ENCODE measurements at places on chromosomes 7 and 10.

DNA sequence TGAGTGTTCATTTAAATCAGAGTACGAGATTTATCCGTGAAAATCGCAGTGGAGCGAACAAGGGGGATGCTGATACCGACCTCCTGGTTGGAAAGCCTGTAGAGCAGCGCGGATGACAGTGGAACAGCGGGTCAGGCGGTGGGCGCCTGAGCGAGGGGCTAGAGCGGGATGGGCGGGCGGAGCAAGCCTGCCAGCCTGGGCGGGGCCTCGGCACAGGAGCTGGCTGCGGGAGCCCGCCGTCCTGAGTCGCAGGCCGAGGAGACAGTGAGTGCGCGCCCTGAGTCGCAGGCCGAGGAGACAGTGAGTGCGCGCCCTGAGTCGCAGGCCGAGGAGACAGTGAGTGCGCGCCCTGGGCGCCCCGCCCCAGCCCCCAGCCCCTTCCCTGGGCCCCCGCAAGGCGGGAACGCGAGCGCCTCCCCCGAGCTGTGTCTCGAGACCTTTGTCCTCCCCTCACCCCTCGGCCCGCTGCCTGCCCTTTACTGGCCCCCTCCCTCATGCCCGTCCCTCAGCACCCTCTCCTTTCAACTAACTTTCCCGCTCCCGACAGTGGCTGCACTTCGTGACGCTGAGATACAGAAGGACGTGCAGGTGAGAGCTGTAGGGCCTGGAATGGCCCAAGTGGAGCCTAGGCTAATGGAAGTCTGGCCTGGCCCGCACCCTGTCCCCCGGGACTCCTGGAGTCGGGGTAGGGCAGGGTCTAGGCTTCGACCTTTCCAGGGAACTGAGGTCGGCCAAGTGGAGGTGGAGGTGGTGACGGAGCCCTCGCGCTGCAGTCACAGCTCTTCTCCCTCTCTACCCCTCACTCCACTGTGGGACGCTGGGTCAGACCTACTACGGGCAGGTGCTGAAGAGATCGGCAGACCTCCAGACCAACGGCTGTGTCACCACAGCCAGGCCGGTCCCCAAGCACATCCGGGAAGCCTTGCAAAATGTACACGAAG lies at the start of gene AS3MT:
TSS of gene AS3MT (plus strand) at position 213 of the 941 bp plus-strand sequence. CDS start at position 336, 123 bp downstream.
- peak; percentile 92 for DNase-seq

GRCh38 chr7:39526666-39527065 lies 39.5 kb upstream of the YAE1 start:
- DNase-seq = no peak

- no peak for DNase-seq
These were observed 12.7 kb downstream of the CNTNAP2 start for GRCh38 chr7:146129296-146129695.

DNA sequence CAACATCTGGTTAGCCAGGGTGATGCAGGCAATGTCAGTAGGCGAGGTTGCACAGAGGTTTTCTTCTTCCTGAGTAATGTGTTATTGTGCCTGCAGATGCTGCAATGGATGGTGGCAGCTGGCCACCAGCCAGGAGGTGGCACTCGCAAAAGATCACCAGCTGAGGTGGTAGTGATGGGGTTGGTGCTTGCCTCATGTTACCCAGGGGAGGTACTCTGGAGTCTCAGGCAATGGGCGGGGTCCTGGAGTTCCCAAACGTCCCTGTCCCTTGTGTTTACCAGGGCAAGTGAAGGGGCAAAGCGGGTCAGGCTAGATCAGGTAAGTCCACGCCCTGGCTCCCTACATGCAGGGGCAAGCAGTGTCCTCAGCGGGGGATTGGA lies 21.1 kb downstream of the CLRN3 start:
- no peak for DNase-seq

DNA sequence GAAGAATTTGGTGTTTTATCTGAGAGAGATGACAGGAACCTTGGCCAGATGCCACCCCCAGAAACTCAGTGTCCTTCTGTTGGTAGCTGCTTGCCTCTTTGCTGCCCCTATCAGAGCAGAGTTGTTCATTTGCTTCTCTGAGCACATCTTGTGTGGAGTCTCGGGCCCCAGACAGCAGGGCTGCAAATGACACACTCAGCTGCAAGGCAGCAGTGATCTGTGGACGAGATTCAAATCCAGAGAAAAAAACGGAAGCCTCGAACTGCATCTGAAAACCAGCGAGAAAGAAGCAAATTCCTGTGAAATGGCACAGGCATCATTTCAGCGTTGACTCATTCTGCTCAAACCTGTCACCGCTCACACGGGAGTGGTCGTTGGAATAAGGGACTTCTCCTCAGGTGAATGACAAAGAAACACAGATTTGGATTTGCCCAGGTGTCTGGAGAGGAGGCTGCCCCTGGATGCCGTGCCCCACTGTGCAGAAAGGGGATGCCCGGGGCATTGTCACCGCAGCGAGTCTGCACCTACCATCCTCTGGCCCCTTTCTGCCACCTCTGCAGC lies 144.7 kb downstream of the PFKFB3 start:
- DNase-seq = peak; percentile 58

GRCh38 chr7:84102213-84102612 lies 92.4 kb downstream of the SEMA3A start:
- DNase-seq = no peak

DNA sequence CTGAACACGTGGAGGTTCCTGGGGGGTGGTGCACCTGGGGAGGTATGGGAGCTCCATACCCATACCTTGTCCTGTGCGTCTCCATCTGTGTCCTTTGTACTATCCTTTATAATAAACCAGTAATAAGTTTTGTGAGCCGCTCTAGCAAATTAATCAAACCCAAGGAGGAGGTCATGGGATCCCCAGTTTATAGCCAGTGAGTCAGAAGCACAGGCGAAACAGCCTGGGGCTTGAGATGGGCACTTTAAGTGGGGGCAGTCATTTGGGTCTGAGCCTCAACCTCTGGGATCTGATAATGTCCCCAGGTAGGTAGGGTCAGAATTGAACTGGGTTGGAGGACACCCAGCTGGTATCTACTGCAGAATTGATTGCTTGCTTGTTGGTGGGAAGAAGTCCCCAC lies 16.9 kb downstream of the SNX10 start:
- no peak for DNase-seq

- DNase-seq = no peak
These were observed 55.9 kb downstream of the ITIH5 start for GRCh38 chr10:7610651-7611389.

DNA sequence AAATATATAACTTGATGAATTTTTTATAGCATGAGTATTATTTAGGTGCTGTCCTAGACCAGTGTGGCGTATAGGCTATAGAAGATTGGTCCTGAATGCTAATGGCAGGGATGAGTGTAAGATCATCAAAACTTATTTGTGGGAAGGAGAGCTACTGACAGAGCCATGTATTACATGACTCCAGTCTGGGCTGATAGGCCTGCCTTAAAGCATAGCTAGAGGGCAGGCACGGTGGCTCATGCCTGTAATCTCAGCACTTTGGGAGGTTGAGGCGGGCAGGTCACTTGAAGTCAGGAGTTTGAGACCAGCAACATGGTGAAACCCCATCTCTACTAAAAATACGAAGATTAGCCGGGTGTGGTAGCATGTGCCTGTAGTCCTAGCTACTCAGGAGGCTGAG lies 198.1 kb upstream of the KLF14 start:
- DNase-seq = no peak

DNA sequence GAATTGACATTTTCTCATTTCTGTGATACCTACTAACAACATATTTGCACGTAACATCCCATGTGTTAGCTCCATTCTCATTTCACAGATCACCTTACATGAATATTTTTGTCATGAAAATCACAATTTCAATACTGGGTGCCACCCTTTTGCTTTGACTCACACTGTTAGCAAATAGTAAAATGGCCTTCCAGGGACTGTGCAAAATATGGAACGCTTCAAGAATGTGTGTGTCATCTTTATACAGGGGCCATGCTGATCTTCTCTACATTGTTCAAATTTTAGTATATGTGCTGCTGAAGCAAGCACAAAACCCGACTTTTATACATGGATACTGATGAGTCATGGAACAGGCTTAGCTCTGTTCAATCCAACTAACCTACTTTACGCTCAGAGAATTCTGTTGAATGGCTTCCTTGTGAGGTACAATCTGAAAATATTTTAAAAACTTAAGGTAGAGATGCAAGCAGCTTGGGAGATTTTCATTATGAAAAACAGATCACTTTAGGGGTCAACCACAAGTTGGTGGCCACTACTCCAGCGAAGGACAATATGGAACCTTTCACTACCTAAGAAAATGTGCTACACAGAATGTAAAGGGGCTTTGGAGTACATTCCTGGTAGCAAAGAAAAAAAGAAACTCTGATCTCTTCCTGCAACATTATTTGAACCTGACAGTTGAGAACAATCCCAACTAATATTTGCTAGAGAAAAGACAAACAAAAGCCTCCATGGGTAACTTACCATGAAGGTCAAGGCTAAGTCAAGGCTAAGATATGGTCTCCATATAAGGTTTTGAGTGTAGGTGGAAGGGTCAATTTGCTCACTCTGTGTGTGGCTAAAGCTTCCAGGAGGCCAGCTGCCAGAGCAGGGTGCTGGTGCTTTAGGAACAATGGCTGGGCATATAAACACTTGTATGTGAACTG lies 11.9 kb downstream of the ANKRD26 start:
- no peak for DNase-seq

DNA sequence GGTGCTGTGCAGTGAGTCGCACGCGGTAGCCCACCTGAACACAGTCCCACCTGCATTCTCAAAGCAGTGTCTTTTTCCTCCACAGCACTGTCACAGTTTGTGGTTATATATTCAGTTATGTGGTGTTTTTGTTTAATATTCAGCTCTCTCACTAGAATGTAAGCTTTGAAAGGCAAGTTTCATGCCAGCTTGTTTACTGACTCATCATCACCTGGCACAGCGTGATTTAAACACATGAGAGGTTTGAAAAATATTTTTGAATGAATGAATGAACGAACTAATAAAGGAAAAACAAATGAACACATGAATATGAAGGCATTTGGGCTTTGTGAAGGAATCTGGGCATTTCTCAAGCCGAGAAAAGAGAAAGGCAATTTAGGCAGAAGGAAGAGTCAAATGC lies 51.9 kb upstream of the TM9SF3 start:
- no peak for DNase-seq

DNA sequence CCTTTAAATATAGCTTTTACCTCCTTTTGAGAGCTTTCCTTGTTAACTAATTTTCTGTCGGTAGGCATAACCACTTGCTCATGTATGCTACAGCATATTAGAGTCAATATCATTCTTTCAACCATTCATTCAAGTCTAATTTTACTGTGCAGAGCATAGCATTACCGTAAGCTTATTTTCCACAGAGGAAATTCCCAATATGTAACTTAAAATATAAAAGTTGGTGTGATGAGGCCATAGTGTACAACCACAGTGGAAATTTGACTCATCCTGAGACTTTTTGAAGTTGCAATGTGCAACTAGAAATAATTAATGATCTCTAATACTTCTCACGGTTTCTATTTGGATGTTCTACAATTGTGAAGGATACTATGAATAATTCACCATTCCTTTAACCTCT lies 80.6 kb upstream of the KLF6 start:
- no peak for DNase-seq

- no peak for DNase-seq
These were observed 527 bp upstream of the HERPUD2 start for GRCh38 chr7:35695473-35695850.

GRCh38 chr7:46610746-46611145 lies 689.7 kb upstream of the IGFBP3 start:
- DNase-seq = no peak

GRCh38 chr7:18144166-18144565 lies 116.5 kb upstream of the PRPS1L1 start:
- no peak for DNase-seq

DNA sequence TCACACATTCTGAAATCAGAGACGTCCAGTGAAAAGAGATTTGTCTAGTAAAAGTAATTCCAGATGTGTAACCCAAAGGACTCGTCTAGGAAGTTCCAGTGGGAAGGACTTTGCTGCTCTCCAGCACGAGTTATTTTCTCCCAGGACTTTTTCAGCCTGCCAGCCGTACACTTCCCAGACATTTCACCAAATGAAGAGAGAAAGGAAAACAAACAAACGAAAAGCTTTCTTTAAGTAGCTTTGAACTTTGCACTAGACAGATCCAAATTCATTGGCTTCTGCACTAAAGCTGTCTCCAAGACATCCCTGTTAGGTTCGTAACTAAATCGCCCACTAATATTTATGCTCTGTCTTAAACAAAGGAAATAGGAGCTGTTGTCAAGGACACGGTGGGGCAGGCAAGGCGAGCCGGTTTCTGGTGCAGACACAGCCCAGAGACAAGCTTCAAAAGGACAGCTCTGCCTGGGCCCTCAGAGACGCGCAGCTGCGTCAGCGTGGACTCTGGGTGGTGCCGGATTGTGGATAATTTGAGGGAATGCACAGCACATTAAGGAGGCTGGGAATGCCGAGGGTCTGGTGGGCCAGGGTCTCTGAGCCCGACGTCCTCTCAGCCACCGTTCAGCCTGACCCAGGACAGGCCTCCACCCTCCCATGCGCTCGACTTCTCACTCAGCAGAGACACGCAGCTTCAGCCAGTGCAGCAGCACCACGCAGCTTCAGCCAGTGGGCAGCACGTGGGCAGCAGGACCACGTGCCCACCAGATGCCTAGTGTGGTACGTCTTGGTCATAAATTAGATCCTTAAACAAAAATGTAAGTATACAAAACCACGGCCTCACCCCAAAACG lies 64.1 kb upstream of the INSIG1 start:
- DNase-seq = no peak

- no peak for DNase-seq
These were observed 27.4 kb downstream of the OGDHL start for GRCh38 chr10:49734676-49735075.

DNA sequence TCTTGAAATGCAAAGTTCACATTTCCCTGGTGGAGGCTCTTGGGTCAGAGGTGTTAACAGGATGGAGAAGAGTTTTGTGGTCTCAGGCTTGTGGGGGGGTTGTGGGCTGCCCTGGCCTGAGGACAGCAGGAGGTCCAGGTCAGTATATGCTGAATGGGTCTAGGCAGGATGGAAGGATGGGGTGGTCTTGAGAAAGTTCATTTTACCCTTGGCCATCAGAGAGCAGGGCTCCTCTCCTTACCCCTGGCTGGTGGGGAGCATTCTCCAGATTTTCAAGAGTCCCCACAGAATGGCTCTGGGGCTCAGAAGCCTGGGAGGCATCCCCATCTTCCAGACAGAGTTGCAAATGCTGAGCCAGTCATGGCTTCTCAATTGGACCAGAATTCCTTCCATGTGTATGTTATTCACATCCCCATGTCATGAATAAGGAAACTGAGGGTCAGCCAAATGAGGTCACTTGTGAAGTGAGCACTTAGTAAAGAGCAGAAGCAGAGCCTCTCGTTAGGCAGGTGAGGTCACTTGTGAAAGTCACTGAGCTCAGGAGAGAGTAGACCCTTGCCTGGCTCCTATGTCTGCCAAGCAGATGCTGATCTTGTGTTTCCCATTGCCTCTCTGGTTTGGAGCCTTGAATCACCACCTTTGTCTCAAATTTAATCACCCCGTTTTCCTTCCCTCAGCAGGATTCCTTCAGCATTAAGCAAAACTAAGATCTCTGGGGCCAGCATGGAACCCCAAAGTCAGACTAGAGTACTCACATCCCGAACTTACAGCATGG lies 33.0 kb downstream of the MBL2 start:
- no peak for DNase-seq

- DNase-seq = no peak
These were observed 28.2 kb downstream of the COL26A1 start for GRCh38 chr7:101390901-101391301.

- no peak for DNase-seq
These were observed 40.3 kb downstream of the RSU1 start for GRCh38 chr10:16776896-16777295.

All from posterior cingulate gyrus (tissue), 11 donors.